ENCODE measurements at places on chromosomes 3 and 15.

GRCh38 chr3:111668888-111669488 lies 73.8 kb upstream of the ZBED2 start:
- DNase-seq = no peak

GRCh38 chr3:124962403-124962940 lies 27.9 kb upstream of the MUC13 start:
- DNase-seq = no peak

DNA sequence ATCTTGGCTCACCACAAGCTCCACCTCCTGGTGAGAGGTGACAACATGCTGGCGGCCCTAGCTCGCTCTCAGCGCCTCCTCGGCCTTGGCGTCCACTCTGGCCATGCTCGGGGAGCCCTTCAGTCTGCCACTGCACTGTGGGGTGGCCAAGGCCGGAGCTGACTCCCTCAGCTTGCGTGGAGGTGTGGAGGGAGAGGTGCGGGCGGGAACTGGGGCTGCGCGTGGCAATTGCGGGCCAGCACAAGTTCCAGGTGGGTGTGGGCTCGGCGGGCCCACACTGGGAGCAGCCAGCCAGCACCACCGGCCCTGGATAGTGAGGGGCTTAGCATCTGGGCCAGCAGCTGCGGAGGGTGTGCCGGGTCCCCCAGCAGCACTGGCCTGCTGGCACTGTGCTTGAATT lies 275.7 kb upstream of the P2RY1 start:
- no peak for DNase-seq

DNA sequence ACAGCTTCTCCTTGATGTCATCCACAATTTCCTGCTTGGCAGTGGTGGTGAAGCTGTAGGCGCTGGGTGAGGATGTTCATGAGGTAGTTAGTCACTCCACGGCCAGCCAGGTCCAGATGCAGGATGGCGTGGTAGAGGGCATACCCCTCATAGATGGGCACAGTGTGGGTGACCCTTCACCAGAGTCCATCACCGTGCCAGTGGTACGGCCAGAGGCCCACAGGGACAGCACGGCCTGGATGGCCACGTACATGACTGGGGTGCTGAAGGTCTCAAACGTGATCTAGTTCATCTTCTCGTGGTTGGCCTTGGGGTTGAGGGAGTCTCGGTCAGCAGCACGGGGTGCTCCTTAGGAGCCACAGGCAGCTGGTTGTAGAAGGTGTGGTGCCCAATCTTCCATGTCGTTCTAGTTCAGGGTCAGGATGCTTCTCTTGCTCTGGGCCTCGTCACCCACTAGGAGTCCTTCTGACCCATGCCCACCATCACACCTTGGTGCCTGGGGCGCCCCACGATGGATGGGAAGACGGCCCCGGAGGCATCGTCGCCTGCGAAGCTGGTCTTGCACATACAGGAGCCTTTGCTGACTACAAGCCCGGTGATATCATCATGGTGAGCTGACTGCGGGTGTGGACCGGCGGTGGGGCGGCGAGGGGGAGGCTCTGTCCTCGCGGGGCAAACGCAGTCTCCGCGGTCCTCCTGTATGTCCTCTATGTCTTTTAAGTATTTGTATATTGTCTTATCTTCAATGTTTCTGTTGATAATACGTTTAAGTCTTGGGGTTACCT lies 1119.0 kb downstream of the NAALADL2 start:
- no peak for DNase-seq

DNA sequence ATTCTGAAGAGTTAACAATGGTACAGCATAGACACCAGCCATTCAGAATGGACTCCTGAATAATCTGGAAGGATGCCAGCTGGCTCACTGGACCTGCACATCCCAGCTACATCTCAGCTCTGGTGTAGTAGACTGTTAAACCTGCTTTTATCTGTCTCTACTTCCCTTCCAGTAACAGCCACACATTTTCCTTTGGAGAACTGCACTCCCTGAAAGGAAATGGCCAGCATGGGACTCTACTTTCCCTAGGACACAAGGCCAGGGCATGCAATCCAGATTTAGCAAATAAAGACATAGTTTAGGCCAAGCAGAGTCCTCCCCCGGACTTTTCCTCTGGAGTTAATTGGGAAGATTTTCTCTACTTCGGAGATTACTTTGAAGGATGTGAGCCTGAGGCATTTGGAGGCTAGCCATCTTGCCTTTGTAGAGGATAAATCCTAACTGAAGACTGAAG lies 82.7 kb upstream of the TCF12 start:
- DNase-seq = no peak

DNA sequence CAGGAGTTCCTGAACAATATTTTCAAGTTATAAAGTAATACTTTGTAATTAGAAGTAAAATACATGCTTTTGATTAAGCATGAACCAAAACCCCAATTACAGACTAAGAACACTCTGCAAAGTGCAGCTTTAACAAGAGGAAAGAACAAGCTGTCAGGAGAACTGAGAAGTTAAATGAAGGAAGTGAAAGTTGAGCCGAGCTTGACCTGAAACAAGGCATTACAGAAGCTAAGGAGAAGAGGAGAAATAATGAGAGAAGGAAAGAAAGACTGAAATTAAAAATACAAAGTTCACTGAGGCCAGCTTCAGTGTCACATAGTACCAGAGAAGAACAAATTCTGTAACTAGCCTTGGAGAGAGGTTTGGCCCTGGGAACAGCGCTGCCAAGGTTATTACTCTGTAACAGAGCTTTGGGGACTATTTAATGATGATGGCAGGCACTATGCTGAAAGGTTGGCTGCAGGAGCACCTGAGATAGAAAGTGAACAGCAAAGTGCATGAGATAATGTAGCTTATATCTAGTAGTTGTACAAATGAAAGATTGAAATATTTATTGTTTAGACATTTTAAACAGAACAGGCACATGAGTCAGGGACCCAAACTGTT lies 241.9 kb upstream of the PEX5L start:
- no peak for DNase-seq

- no peak for DNase-seq
Measured at GRCh38 chr15:65377105-65377975, 462 bp downstream of the IGDCC3 start.

DNA sequence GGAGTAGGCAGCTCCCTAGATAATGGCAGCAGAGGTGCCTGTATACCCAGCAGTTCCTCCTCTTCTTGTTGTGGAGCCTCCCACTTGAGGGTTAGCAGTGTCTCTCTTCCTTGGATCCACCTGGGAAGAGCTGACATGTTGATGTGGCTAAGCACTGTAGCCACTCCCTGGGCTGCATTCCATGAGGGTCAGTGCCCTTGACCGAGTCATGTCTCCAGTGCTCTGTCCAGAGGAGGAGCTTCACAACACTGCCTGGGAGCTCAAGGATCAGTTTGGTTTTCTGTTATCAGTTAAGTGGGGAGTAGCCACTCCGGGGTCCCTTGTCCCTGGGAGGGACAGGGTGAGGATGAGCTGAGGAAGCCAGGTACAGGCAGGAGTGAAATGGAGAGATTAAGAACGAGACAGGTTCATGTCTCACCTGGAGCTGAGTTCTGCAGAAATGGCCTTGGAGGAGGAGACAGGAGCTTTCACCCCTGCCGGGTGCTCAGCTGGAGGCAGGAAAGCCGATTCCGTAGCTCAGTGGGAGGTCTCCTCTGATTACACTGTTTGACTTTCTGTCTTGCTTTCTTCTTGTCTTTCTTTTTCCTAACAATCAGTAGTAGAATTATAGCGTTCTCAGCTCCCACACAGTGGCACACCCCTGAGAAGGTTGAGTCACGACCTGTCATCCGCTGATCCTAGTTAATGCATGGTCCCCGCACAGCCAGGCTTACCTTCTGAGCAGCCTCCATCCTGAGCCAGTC lies 57.9 kb upstream of the SEC22A start:
- DNase-seq = no peak

DNA sequence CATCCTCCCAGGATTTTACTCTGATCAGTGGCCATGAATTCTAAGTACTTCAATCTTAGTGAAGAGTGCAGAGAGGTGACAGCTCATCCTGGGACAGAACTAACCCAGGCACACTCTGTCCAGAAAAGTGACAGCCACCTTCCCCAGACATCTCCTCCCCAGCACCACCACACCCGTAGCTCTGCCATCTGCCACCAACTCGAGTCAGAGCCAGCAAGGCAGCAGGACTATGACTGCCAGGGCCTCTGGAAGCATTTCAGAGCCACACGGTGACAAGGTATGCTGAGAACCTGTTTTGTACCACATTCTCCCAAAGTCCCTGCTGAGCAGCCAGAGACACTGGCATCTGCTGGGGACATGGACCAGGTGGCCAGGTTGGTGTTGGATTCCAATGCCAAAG lies 71.0 kb downstream of the NTRK3 start:
- no peak for DNase-seq

DNA sequence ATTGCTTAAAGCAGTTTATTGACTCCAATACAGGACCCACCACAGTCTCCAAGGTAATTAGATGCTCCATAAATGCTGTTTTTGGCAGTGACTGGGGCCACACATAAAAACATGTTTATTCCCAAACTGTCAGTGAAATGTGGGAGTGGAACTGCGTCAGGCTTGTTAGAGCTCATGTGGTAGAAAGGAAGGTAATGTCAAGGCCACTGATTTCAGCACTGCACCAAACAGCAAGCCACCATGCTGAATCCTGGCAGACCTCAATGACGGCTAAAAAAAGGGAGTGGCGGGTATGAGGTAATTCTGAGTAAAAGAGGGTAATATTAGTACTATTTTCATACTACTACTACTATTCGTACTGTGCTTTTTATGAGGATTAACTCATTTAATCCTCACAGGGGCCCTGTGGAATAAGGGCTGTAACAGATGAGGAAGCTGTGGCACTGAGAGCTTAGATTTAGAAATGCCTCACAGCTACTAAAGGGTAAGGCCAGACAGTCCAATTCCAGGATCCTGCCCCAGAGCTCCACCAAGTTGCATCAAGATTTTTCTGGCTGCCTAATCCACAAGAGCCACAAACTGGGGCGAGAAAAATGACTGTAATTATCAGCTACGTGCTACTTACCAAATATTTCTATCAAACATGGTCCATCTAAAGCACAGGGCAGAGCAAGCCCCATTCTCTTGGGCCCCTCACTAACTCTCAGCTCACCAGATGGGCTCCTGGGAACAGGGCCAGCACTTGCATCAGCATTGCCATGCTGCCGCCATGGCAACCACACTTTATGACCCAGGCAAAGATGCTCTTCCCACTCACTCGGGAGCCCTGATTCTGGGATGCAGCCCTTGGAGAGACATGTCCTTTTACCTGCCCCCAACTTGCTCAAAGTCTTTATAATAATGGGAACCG lies 83.6 kb upstream of the SPATA12 start:
- no peak for DNase-seq

DNA sequence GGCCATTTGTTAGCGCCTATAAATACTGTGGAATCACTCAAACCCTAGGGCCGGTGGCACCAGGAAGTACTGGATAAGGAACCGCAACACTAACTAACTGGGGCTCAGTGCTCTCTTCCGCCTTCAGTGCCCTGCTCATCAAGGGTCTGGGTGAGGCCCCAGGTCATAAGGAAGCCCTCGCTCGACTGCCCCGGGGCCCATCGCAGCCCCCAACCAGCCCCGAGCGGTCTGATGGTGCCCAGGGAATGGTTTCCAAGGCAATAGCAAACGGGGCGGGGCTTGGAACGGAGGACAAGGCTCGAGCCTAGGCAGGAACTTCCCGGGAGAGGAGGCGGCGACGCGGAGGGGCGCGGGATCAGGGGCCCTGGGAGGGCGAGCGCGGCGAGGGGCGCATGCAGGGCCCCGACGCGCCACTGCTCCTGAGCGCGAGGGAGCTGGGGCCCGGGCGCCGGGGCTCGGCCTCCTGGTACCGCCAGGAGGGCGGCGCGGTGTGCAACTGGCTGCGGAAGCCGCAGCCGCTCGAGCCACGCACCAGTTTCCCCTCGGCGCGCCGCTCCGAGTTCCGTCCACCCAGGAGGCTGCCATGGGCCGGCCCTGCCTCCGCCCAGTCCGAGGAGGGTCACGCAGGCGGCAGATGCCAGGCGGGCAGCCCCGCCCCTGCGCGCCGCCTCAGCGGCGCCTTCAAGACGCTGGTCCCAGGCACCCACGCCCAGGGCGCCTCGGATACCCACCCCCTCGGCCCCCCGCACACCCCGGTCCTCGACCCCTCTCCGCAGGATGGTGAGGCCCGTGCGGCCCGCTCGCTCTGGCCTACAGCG lies at the start of gene TTLL3:
TSS of gene TTLL3 (plus strand) at position 648 of the 818 bp plus-strand sequence. CDS start 400 bp downstream, outside the sequence.
- DNase-seq = no peak

GRCh38 chr3:62110443-62111225 lies 262.7 kb downstream of the FEZF2 start:
- no peak for DNase-seq

GRCh38 chr3:67640023-67640660 lies 14.3 kb downstream of the SUCLG2 start:
- DNase-seq = no peak

GRCh38 chr3:187006864-187007630 lies 76.7 kb downstream of the ST6GAL1 start:
- no peak for DNase-seq

DNA sequence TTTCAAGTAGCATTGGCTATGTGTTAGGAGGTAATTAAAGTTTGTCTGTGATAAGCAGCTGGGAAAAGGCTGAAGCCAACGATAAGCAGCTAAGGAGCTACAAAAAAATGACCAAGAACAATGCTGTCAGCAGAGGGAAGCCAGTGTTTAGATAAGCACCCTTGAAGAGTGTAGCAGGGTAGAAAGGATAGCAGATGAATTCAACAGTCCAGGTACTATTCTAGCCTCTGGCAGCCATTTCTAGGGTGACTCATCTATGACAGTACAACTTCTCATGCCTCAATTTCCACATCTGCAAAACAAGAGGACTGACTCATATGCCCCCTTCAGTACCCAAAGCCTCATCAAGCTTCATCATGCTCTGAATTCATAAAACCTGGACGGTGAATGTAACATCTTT lies 617.6 kb upstream of the UBE2E2 start:
- DNase-seq = no peak

DNA sequence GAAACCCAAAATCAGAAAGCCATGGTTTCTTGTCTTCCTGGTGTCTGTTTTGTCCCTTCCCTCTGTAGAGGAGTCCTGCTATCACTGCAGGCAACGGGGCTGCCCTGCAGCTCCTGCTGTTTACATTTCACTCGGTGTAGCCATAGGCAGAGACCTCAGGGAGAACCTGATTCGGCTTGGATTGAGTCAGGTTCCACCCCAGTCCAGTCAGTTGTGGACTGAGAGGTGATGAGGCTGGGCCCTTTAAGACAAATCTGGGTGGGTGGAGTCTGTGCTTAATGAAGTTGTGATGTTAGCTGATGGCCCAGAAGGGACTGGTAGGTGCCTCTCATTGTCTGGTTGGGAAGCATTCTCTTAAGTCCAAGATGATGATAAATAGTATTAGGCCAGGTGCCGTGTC lies 35.7 kb downstream of the FLNB start:
- DNase-seq = no peak

GRCh38 chr3:30551927-30552326 lies 54.5 kb upstream of the TGFBR2 start:
- DNase-seq = no peak

GRCh38 chr3:170470063-170471016 lies 51.7 kb downstream of the CLDN11 start:
- no peak for DNase-seq

GRCh38 chr3:167940241-167940640 lies 155.5 kb downstream of the GOLIM4 start:
- no peak for DNase-seq

Measured in HS-27A (cell line).